ENCODE measurements at places on chromosomes 5 and 9. TPM values are rescaled to one million over a fixed set of nuclear protein-coding genes. Genes with fewer than 3 reads are reported as not detected.

GRCh38 chr5:28779161-28779754, 1740.9 kb upstream of the CDH9 start:
- no peaks in the 10 kb centered on the region for H3K4me1 ChIP-seq
- DNase-seq = no peak
- H3K36me3 ChIP-seq = no peaks in the 10 kb centered on the region
- H3K27me3 ChIP-seq = no peaks in the 10 kb centered on the region
- no peak overlapping the region for H3K27ac ChIP-seq

- peaks cover 9% of the 10 kb centered on the region for H3K27me3 ChIP-seq
- no peak for DNase-seq
- H3K27ac ChIP-seq = no peak overlapping the region
- no peak overlapping the region for H3K4me3 ChIP-seq
- H3K4me1 ChIP-seq = peaks cover 17% of the 10 kb centered on the region
These were observed 8.8 kb upstream of the TENT4A start for GRCh38 chr5:6704361-6704851.

DNA sequence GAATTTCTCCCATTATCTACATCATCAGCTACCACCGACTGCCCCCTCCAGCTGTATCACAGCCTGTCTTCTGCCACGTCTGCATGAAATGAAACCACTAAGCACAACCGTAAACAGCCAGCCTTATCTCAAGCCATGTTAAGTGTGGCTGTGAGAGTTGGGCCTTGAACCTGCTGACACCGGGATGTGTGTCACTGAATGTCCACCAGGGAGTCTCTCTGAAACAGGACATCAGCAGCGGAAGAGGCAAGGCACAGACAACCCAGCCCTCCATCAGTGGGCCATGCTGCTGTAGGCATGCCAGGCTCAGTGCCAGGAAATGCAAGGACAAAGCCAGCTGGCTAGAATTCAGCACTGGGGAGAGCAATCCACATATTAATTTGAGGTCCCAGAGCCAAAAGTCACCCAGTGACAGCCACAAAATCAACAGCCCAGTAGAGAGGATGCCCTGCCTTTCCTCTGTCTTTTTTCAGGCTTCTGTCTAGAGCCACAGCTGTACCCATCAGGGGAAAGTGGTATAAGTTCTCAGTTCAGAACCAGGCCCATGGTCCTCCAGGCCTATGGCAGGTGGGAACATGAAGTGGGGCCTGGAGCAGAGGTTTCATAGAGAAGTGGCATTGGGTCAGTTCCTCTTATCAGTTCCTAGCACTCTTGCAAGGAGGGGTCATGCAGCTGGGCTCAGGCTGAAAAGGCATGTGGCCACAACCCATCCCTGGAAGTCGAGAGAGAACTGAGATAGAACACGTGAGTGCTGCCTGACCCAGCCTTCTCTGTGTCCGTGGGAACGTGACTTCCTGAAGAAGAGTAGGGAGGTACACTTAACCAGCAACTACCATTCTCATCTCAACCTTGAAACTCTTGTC, 199.4 kb downstream of the ESM1 start:
- H3K4me1 ChIP-seq = no peaks in the 10 kb centered on the region
- H3K4me3 ChIP-seq = no peak overlapping the region
- H3K27me3 ChIP-seq = peaks cover 26% of the 10 kb centered on the region
- H3K36me3 ChIP-seq = peaks cover 2% of the 10 kb centered on the region
- DNase-seq = no peak

GRCh38 chr9:101047848-101048397, 19.4 kb downstream of the PLPPR1 start:
- H3K27me3 ChIP-seq = no peaks in the 10 kb centered on the region
- no peak overlapping the region for H3K27ac ChIP-seq
- H3K4me1 ChIP-seq = no peaks in the 10 kb centered on the region
- no peak overlapping the region for H3K4me3 ChIP-seq
- no peaks in the 10 kb centered on the region for H3K36me3 ChIP-seq
- no peak for DNase-seq

DNA sequence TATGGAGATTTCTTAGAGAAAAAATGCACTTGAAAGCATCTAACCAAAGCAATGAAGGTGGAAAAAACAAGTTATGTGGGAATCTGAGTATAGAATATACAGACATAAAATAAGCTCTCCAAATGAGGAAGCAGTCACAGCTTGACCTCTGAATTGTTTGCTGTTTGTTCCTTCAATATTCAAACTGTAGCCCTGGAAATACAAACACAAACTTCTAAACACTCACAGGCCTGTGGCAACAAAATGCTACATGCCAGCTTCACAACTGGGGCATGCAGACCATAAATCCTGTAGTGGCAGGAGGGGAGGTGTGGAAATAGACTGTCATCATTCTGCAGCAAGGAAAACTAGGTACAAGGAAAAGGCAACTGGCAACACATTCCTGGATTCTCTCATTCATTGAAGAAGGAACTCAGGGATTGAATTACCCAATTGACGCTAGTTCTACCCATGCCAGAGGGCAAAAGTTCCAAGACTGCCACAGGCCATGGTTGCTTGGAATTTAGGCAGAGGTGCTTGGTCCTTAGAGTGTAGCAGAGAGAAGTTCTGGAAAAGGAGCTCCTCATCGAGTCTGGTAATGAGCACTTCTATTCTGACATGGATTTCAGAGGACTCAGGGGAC, 349.6 kb downstream of the PDE4D start:
- no peaks in the 10 kb centered on the region for H3K36me3 ChIP-seq
- no peak overlapping the region for H3K4me3 ChIP-seq
- DNase-seq = no peak
- no peak overlapping the region for H3K27ac ChIP-seq
- H3K4me1 ChIP-seq = no peaks in the 10 kb centered on the region
- H3K27me3 ChIP-seq = peaks cover 2% of the 10 kb centered on the region

DNA sequence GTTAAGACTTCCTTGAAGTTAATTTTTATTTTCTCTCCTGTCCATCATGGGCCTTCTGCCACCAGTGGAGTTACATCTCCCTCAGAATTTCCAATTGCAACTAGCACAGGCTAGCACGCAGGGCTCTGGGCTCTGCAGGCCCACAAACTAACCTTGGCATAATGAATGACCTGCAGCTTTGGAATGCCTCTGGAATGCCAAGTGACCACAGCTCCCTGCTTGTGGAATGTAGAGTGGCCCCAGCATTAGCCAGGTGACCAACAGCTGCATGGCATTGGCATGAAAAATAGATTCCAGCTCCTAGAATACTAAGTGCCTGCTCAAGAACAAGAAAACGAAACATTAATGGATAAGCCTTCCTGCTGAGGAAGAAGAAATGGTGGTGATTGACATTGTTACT, 726.1 kb downstream of the BRINP1 start:
- DNase-seq = no peak
- no peaks in the 10 kb centered on the region for H3K27me3 ChIP-seq
- no peak overlapping the region for H3K4me3 ChIP-seq
- no peak overlapping the region for H3K27ac ChIP-seq
- no peaks in the 10 kb centered on the region for H3K4me1 ChIP-seq

GRCh38 chr5:58775701-58776262, 192.9 kb downstream of the RAB3C start:
- H3K36me3 ChIP-seq = no peaks in the 10 kb centered on the region
- H3K4me1 ChIP-seq = peaks cover 11% of the 10 kb centered on the region
- no peak overlapping the region for H3K4me3 ChIP-seq
- peak overlapping the region; percentile 2 for H3K27ac ChIP-seq
- peaks cover 8% of the 10 kb centered on the region for H3K27me3 ChIP-seq

ISL1 gene
- not detected for total RNA-seq

GRCh38 chr5:77638763-77639671, 504 bp upstream of the OTP start:
- peaks cover 12% of the 10 kb centered on the region for H3K4me1 ChIP-seq
- peaks cover 5% of the 10 kb centered on the region for H3K36me3 ChIP-seq
- no peak for DNase-seq
- H3K27me3 ChIP-seq = peaks cover 73% of the 10 kb centered on the region
- H3K4me3 ChIP-seq = no peak overlapping the region
- H3K27ac ChIP-seq = no peak overlapping the region

DNA sequence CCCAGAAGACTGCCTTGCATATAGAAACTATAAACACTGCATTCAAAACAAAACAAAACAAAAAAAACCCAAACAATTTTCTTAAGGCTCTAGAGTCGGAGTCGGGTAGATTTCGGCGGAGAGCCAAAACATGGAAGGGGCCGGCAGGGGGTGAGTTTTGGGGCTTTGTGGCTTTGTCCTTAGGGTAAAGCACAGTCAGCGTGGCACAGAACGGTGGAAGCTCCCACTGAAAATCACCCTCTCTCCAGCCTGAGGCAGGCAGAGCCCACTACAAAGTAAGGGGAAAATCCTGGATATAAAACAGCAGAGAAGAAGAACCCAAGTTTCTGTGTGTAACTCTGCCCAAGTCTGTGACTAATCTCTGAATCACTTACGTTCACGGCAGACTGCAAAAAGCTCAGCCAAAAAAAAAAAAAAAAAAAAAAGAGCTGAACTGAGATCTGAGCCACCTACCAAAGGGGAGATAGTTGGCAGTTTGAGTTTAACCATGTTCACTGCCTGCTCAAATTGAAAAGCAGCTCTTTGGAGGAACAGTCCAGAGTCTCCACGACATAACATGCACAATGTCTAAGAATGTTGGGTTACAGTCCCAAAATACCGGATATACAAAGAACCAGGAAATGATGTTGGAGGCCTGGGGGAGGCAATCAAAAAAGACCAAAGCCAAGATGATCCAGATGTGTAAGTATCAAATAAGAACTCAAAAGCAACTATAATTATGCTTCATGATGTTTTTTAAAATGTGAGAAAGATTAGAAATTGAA, 26.6 kb upstream of the OR2K2 start:
- no peak overlapping the region for H3K27ac ChIP-seq
- H3K36me3 ChIP-seq = peaks cover 12% of the 10 kb centered on the region
- peaks cover 6% of the 10 kb centered on the region for H3K27me3 ChIP-seq

Data from activated T-helper 2 cell treated with anti-CD3 and anti-CD28 coated beads, Interferon-gamma antibody, Interleukin-2, Interleukin-4, amounts not matched to agents 10 μg/mL and 5 μg/mL and 100 μg/mL, durations not matched to agents 14 hours and 24 hours and 36 hours (primary cell).